H4 (cell line): ENCODE measurements at places on chromosomes 3 and 15.

DNA sequence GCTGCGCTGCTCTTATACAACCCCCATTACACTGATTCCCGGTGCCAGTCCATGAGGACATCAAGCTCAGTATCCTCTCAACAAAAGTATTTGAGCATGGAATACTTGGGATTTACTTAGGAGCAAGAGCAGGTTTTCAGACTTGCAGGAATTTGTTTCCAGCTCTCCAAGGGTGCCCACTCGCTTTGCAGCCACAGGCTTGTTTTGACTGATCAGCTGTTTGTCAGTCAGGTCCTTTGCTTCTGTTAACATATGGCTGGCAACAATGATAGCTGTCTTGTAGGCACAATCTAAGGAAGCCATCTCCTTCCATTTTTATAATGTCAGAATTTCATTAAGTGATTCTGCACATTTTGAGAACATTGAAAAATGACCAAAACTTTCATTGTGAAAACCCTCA is 38.2 kb upstream of the MCF2L2 start:
- DNase-seq = no peak

GRCh38 chr15:70947351-70948335 is 55.0 kb downstream of the LRRC49 start:
- no peak for DNase-seq

DNA sequence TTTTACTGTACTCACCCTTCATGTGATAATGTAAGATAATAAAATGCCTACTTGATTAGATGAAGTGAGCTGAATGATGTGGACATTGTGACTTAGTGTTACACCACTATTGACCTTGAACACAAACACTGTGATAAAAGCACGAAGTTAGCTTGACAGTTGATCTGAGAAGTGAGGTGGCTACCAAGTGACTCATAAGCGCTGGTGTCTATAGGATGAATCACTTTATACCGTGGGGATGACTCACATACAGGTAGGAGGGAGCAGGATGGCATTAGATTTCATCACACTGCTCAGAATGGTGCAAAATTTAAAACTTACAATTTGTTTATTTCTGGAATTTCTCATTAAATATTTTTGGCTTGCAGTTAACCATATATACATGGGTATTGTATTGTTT is 174.7 kb upstream of the CNTN3 start:
- peak; percentile 14 for DNase-seq

GRCh38 chr3:115784739-115785536 is 161.6 kb downstream of the GAP43 start:
- DNase-seq = peak; percentile 46

DNA sequence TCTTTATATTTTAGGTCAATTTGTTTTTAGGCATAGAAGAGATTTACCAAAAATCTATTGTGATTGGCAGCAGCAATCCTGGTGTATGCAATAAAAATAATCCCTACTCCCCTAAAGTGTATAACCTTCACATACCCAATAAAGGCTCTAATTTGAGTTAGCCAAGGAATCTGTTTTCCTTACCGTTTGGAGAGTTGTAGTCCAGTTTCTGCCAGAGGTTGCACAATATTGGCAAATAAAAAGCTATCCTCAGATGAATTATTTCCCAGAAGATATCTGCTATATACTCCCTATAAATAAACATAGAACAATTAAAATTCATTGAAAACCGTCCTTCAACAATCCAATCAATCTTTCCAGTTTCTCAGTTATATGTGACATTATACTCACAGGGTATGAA is 31.1 kb downstream of the ACKR4 start:
- DNase-seq = no peak

- no peak for DNase-seq
Observed at GRCh38 chr3:194638991-194639605, 5.9 kb upstream of the TMEM44 start.

DNA sequence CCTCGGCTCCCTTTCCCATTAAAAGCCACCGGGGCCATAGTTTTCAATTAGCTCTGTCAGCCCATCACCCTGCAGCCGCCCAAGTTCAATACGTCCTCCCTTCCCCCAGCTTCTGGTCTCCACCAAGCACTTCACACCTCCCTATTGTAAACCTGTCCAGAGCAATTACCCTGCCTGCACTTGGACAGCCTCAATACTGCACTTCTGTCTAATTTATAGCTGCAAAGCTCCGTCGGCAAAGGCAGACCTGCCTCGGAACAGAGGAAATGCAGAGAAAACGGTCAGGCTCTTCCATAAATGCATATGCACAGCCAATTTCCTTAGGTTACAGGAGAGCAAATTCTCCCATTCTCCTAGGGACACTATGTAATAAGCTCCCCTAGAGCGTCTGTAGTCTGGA is 21.9 kb downstream of the LRIG1 start:
- no peak for DNase-seq

DNA sequence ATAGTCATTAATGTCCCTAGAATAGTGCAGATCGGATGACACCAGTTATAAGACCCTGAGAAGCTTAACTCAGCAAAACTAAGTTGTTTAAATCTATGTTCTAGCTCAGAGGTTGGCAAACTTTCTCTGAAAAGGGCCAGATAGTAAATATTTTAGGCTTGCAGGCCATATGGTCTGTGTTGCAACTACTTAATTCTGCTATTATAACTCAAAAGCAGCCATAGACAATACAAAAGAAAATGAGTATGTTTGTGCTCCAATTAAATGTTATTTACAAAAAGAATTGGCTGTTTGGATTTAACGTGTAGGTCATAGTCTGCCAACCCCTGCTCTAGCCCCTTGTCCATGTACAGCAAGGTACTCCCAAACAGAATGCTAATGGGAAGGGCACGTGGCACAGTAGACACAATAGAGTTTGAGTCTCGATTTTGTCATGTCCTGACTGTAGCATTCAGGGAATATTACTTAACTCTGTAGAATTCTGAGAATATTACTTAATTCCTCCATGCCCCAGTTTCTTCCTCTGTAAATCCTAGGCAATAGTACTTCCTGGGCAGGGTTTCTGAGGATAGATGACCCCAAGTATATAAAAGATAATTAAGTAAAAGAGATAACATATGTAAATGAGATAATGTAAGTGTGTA is 70.5 kb upstream of the ATP2C1 start:
- no peak for DNase-seq

GRCh38 chr3:25594007-25594502 is 70.7 kb downstream of the TOP2B start:
- peak; percentile 74 for DNase-seq

DNA sequence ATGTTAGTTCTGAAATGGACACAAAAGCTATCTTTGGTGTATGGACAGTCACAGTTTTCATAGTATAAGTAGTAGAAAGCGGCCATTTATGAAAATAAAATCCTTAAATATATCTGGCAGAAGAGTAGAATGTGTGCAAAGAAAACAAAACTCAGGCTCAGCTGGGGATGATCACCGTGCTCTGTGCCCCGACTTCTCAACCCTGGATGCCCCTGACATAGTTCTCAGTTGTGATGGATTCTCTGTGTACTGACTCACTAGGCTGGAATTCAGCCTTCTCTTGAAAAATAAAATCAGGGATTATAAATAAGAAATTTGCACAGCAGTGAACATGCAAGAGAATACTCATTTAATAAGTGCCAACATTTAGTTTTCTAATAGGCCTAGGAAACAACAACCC is 925.1 kb upstream of the NR2F2 start:
- no peak for DNase-seq

DNA sequence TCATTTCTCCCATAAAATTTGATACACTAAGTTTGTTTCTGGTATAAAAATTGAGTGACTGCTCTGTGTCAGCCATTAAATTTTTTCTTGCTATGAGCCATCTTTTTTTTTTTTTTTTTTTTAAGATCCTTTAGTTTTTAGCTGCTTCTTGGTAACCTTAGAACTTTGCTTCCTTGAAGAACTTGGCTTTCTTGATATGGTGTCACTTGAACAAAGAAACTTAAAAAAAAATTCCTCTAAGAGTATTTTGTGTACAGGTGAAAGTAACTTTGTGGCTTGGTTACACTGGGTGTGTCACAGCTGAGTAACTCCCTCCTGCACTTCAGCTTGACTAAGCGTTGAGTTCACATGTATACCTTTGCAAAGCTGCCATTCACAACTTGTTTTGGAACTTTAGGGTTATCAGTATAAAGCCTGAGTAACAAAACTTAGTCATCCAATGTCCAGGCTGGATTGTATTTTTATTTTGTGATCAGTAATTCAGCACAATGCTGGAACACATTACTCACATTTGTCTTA is 6.5 kb downstream of the CHD2 start:
- peak; percentile 35 for DNase-seq

DNA sequence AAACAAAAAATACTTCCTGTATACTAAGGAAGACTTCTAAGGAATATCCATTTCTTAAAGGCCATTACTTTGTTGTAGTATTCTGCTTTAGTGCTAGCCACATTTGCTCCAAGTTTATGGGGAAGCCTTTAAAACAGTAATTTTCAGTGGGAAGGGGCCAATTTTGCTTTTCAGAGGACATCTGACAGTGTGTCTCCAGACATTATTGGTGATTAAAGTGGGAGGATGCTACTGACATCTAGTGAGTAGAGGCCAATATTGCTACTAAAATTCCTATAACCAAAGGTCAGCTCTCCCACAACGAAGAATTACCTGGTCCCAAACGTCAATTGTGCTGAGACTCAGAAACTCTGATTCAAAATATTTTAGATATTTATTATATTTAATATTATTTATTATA is 24.8 kb downstream of the SLC28A2 start:
- peak; percentile 37 for DNase-seq

DNA sequence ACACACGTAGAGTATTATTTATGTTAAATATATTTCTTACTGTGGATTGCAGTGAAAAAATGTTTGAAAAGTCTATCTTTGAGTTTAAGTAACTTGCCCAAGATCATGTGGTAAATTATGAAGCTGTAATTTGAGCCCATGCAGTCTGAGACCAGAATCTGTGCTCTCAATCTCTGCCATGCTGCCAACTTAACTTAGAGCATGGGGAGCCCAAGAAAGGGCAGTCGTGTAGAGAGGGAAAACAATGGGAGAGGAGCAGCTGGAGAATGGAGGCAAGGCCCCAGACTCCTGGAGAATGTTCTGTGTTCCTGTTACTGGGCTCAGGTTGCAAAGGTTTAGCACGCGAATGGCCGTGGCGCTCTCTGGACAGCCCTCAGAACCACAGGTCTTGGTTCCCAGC is 311.6 kb upstream of the RASGRP1 start:
- DNase-seq = no peak

- no peak for DNase-seq
Observed at GRCh38 chr3:150299201-150299600, 108.9 kb upstream of the TSC22D2 start.

GRCh38 chr3:88137836-88138235 is 11.9 kb upstream of the C3orf38 start:
- DNase-seq = no peak

- no peak for DNase-seq
Observed at GRCh38 chr3:38224357-38224756, 41.3 kb upstream of the SLC22A13 start.

- DNase-seq = no peak
Observed at GRCh38 chr3:18474202-18474601, 49.1 kb upstream of the SATB1 start.

- no peak for DNase-seq
Observed at GRCh38 chr15:45657764-45658545, 23.1 kb downstream of the SQOR start.

GRCh38 chr3:170109579-170110293 is 71.8 kb downstream of the PHC3 start:
- DNase-seq = no peak

- no peak for DNase-seq
Observed at GRCh38 chr15:63913786-63914315, 80.1 kb upstream of the HERC1 start.

DNA sequence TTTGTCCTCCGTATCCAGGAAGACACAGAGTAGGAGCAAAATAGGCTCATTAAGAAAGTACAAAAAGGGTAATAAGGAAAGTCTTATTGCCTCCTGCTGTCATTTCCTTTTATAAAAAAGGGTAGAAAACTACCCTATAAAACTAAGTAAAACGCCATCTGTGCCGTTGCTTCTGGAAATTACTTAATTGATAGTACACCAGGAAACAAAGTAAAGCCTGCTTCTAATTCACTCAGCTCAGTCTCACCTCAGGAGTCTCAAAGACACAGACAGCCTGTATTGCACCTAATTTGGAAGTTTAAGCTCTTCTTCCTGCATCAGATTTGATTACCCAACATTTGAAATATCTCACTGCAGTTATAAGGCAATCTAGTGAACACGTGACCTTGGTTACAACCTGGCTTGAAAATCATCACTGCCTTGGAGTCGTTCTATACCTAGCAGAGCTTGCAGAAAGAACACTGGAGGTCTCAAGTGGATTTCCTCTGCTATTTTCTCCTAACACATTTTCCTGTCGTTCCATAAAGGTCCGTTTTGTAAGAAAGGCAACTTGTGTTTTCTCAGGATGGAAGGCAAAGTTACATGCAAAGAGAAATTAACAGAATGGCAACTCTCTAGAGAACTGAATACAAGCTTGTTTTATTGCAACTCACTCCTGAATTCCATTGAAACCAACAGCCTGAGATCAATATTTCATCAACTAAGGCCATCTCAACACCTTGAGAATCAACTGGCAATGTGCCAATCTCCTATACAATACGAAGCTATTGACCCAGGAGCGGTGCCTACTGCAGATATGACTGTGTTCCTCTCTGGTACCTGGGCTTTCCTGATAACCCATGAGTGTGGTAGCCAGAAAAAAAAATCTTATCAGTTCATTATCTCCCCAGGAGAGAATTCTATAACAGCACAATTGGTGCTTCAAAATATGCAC is 203.3 kb upstream of the LMCD1 start:
- no peak for DNase-seq

- no peak for DNase-seq
Observed at GRCh38 chr3:160106905-160107861, 118.0 kb upstream of the C3orf80 start.

DNA sequence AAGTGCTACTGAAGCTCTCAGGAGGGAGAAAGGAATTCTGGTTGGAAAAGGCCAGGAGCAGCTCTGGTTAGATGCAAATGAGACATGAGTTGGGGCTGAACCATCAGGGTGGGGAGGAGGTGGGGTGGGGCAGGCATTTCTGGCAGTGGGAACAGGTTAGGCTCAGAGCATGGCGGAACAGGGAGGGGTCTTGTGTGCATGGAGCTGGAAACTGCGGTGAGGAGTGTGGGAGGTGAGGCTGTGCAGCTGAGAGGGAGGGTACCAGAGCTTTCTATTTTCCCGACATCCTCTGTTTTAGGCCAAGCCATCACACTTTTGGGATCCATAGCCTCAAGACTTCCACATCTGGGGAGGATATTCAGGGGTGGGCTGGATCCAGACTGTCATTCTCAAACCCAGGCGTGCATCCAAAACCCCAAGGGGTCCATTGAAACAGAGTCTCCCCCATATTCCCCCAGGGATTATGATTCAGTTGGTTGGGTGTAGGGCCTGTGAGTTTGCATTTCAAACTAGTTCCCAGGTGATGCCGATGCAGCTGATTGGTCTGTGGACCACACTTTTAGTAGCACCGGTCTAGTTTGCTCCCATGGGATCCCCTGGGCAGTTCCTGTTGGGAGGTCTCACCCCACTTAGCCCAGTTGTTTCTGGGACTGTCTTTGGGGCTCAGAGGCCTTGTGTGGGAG is 100.9 kb upstream of the TLE3 start:
- no peak for DNase-seq

DNA sequence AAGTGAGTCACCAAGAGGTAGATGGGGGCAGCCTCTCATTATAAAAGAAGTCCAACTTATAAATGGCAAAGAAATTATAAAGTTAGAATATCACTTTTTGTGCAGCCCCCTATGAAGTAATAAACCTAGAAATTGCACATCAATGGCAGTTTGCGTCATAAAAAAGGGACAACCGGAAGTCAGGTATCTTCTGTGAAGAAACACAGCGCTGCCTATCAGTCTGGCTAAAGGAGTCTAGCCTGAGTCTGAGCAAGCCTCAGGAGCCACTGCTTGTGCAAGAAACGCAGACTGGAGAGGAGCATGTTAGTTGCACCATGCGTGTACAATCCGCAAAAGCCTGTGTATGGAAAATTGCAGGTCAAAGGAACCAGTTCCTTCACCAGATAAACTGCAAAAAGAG is 178.4 kb downstream of the ARRDC4 start:
- no peak for DNase-seq
